ENCODE measurements at places on chromosomes 4 and X. TPM values are rescaled to one million over a fixed set of nuclear protein-coding genes. Genes with fewer than 3 reads are reported as not detected.

GRCh38 chrX:28324321-28324721, 262.9 kb upstream of the IL1RAPL1 start:
- DNase-seq: no peak

DNA sequence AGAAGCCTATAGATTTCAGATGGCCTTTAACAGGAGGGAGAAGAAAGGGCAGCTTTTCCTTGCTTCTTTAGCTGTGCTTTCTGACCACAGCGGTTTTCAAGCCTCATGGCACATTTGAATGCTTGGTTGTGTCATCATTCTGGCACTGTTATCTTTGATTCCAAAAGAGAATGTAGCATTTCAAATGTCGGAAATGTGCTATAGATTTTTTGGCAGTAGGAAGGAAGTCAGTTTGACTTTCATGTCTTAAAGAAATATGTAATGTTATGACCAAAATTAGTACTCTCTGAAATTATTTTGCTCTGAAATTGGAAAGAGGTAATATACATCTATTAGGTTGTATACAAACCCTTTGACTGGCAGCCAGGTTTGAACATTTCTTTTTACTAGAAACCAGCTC, 171.9 kb downstream of the TENM3 start:
- no peak for DNase-seq

- no peak for DNase-seq
These were observed 19.3 kb downstream of the NEK1 start for GRCh38 chr4:169593050-169593560.

DNA sequence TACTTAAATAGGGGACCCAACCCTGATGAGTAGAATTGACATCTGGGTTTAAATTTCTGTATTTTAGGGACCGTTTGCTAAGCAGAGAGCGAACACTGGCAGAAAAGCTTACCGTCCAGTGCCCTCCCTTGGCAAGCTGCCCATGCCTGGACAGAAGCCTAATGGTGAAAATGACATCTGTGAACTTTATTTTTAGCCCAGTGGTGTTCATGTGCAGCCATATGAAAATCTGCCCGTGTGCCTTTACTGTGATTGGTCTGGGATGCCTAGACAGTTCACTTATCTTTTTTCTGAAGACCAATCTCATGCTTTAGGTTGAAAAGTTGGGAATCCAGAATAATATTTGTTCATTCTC, 1.1 kb downstream of the STBD1 start:
- no peak for DNase-seq

DNA sequence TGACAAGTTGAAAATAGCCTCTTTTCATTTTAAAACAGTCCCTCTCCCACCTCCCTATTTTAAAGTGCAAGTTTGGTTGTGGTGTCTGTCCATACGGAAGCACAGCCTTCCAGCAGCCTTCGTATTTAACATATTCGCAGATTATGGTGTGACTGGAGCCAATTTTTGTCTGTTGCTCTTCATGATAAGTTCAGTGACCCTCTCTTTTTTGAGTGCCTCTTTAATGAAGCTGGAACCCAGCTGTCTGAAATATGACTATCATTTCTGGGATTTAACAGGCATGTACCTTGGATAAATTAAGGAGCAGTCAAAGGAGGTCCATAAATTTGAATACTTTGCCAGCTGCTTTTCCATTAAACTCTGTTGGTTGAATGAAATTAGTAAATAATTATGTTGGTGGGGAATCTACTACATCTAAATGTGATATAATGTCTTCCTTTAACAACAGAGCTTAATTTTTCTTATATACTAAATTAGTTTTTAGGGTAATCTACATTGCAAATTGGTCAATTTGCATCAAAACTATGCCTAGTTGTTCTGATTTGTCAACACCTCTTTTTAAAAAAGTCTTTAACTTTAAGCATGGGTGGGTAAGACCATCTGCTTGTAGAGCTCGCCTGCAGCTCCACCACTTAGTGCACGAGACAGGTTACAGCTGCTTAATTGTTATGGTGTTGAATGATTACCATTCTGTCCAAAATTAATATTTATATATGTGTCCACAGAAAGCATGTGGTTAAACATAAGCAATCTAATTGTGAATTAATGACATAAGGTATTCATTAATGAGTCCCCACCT, 216.6 kb downstream of the DCTD start:
- DNase-seq: no peak

DNA sequence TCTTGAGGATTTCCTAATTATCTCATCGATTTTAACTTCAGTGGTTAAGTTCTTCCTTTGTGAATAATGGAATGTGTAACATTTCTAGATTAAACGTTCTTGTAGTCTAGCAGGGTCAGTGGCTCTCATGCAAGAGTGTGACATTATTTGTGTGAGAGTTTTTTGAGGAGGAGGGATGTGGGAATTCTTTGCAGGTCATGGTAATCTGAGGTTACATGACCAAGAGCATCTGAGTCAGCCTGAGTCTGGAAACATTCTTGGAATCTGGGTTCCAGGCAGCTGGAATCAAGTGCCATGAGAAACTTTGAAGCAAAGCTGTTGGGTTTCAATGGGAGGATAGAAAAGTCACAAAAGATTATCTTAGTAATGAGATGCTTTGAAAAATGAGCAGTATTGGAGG, 49.5 kb downstream of the GK start:
- no peak for DNase-seq

- no peak for DNase-seq
These were observed 325.0 kb upstream of the EMCN start for GRCh38 chr4:100842856-100843255.

DNA sequence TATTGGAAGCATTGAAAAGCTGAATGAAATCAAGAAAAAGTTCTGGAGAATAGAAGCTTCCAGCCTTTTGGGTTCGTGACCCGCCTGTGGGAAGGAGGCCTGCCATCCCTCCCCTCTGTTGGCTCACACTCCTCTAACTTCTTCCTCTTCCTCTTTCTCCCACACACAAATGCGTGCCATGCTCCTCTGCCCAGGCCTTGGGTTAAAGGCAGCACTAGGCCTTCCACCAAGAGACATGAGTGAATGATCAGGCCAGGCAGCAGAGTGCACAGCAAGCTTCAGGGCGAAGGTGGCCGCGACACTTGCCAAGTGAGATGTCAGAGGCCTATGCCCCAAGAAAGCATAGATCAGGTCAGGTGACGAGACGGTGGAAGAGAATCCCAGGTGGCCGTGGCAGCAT, 38.4 kb downstream of the FAM193A start:
- DNase-seq: no peak

GRCh38 chrX:150845091-150845490, 53.4 kb downstream of the CD99L2 start:
- no peak for DNase-seq

DNA sequence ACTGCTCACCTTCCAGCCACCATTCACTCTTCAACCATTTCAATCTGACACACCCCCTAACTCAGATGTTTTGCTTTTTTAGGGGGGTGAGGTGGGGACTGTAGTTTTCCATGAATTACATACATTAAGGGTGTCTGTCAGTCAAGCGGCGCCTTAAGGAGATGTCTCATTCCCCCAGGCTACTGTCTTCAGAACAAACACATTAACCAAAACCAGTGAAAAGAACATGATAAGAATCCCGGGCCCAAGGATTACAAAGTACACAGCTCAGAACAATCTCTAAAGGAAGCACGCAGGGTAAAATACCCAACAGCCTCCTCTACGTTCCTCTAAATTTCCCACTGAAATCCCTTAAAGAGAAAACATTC, 62.5 kb upstream of the IRF2 start:
- no peak for DNase-seq

DNA sequence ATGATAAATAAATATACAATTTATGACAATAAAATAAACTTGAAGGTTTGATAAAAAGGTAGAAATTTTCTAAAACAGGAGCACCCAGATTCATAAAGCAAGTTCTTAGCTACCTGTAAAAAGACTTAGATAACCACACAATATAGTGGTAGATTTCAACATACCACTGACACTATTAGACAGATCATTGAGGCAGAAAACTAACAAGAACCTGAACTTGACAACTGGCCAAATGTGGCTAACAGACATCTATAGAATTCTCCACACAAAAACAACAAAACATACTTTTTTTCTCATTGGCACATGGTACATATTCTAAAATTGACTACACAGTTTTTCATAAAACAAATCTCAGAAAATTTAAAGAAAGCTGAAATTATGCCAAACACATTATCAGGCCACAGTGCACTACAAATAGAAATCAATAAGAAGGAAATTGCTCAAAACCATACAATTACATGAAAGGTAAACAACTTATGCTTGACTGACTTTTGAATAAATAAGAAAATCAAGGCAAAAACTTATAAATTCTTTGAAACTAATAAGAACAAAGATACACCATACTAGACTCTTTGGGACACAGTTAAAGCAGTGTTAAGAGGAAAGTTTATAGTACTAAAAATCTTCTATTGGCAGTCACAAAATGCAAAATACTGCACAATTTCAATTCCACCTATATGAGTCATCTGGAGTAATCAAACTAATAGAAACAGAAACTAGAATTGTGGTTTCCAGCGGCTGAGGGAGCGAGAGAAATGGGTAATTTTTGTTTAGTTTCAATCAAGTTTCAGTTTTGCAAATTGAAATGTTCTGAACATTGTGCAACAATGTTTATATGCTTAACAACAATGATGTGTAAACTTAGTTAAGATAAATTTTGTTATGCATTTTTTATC, 925.6 kb downstream of the SH3BGRL start:
- no peak for DNase-seq

GRCh38 chr4:73170518-73171198, 87.9 kb downstream of the ANKRD17 start:
- no peak for DNase-seq

DNA sequence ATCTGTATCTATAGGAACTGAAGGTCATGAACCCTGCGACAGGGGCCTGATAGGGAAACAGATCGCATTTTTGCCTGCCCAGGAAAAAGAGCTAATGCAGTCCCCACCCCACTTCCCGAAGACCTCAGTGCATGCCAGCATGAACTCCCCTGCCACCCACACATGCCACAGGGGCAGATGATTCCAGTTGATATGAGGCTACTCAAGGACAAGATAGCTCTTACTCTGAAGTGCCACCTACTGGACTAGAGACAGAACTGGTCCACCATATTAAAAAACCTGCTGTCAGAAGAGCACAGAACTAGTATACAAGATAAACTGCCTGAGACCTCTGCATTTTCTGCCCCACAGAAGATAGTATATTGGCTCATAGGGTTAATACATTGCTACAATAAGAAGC, 68.0 kb downstream of the YIPF7 start:
- DNase-seq: no peak

GRCh38 chrX:135516376-135516775, 4.1 kb upstream of the INTS6L start:
- no peak for DNase-seq

- no peak for DNase-seq
These were observed 19.5 kb downstream of the SMPX start for GRCh38 chrX:21738210-21738949.

DNA sequence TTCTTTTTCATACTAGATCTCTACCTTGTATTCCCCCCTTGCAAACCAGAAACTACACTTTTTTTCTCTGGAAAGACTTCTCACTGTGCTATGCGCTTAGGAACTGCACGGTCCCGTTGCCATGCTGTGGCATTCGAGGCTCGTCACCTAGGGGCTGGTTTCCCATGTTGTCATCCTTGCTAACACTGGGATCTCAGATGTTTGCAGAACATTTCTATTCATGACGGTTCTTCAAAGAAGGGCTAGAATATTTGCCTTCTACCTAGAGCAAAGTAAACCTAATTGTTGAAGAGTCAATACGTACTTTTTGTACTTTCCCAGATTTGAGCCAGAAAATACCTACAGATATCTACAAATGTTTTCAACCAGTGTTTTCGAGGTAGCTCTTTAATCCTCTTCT, 41.0 kb downstream of the RS1 start:
- no peak for DNase-seq

CCSER1 gene
- total RNA-seq: 0.19 TPM

CC2D2A gene
- not detected for total RNA-seq

CSAG3 gene
- total RNA-seq: 1.3 TPM

RBM41 gene
- 9.5 TPM for total RNA-seq

SH2D1A gene
- total RNA-seq: 32.3 TPM

CSAG2 gene
- total RNA-seq: not detected

GLOD5 gene
- total RNA-seq: not detected
